ENCODE measurements at places on chromosomes 7 and 10.

- no peak for DNase-seq
Measured at GRCh38 chr7:22419488-22419887, 62.5 kb upstream of the RAPGEF5 start.

- DNase-seq, result no peak
Measured at GRCh38 chr7:105246679-105247078, 142.0 kb downstream of the SRPK2 start.

DNA sequence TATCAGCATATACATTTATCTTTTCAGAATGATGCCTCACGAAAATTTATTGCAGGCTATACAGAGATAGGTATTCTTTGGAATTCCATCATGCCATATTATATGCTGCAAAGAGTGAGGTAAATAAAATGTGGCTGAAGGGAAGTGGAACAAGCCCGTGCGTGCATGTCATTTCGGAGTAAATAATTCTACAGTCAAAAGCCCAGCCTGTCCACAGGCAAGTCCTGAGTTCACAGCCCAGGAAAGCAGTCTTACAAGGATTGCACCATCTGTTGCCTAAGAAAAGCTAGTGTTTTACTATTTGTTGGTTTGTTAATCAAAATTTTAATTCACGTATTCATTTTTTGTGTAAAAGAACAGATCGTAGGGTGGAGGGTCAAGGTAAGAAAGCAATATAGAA is 292.4 kb upstream of the AKR1E2 start:
- no peak for DNase-seq

GRCh38 chr10:329361-330099 is 194.3 kb downstream of the ZMYND11 start:
- DNase-seq, result peak; percentile 69

- DNase-seq, result no peak
Measured at GRCh38 chr7:103915680-103916357, 73.6 kb downstream of the RELN start.

DNA sequence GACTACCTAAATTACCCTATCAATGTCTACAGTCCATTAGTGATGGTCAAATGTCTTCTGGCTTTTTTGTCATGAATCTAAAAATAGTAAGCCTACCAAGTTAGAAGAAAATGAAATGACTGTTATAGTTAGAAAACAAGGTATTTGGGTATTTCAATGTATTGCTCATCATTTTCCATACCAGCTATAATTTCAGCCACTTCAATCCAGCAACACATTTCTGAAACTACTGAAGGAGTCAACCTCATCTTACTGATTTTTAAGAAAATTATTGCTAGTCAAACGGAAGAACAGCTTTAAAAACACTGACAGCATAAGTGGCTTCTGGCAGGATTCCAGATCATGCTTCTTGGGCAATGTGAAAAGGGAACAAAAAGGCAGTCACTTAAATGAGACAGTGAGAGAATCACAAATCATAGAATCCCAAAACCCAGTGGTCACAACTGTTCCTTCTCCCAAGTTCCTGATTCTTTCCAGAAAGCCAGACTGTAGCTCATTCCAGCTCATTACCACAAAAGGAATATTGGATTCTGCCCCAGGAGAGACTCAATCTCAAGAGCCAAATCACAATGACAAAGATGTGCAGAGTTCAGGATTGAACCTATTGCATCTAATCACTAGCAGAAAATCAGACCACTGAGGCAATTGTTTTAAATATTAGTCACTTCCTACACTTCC is 61.2 kb upstream of the LRRN3 start:
- peak; percentile 62 for DNase-seq

- no peak for DNase-seq
Measured at GRCh38 chr7:100212631-100213286, 7.0 kb upstream of the PVRIG start.

GRCh38 chr10:24357344-24358004 is 148.5 kb downstream of the KIAA1217 start:
- no peak for DNase-seq

- no peak for DNase-seq
Measured at GRCh38 chr10:133168617-133169031, 8.6 kb downstream of the KNDC1 start.

GRCh38 chr7:121515630-121516401 is 119.7 kb upstream of the FAM3C start:
- DNase-seq, result no peak

GRCh38 chr10:34674176-34674575 is 140.9 kb downstream of the PARD3 start:
- DNase-seq, result no peak

DNA sequence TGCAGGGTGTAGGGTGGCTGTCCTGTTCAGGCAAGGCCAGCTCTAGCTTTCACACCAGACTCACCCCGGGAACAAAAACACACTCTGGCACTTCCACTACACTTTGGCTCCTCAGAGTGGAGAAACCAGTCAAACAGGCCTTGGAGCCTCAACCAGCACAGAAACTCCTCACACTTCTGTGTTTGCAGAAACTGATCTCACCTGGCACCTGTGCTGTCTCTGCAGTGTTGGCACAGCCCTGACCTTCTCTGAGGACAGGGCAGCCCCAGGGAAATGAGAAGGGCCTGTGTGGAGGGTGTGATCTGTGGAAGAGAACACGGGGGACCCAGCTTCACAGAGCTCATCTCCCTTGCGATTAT is 4.1 kb upstream of the CALML5 start:
- no peak for DNase-seq

GRCh38 chr7:153381275-153382040 is 621.9 kb downstream of the ACTR3B start:
- DNase-seq, result no peak

DNA sequence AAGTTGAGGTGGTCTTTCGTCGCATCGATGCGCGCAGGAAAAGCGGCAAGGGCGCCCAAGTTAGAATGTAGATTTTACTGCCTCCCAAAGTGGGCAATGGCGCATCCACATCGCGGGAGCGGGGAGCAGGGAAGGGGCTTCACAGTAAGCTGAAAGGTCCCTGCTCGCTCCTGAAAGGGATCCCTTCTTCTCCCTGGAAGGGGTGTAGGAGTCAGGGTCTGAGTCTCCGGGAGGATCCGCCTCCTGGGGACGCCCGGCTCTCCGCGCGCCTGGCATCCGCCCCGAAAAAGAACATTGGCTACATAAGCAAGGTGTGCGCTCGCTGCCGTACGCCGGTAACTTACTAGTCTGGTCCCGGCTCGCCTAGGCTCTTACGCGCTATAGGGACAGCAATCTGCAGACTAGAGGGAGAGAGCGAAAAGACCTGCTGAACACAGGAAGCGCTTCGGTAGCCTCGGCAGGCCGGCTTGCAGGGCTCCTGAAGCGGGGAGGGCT is 804 bp downstream of the UNC5B start:
- peak; percentile 84 for DNase-seq
